ENCODE measurements at places on chromosomes 5 and 9.

DNA sequence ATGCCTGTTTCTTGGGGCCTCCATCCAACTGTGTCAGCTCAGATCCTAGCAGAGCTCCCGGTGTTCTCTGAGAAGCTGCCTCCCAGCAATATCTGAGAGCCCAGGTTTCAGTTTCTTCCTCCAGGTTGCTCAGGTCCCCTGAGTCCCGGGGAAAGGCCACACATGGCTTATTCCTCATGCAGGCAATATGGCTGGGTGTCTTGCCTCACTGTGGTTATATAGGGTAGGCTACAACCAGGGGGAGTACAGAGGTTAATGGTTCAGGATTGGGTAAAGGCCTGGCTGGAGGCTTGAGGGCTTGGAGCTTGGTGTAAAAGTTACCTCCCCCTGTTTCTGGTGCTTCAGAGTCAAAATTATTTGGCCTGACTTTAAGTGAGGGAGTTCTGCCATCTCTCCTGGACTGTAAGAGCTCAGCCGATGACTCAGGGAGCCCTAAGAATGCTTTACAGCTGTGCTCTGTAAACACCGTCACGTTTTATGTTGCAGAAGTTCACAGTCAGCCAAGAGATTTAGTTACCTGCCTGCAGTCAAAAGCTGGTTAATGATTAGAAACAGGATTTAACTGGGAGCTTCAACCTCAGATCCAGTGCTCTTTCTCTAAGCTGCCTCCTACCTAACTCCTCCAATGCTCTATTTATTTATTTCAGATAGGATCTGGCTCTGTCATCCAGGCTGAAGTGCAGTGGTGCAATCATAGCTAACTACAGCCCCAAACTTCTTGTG is 24.3 kb upstream of the UBAP2 start:
- peak; percentile 91 for DNase-seq

GRCh38 chr5:17761326-17761725 is 127.1 kb downstream of the TAF11L14 start:
- no peak for DNase-seq

- DNase-seq, result no peak
These were observed 465.9 kb downstream of the TUSC1 start for GRCh38 chr9:25212361-25212760.

DNA sequence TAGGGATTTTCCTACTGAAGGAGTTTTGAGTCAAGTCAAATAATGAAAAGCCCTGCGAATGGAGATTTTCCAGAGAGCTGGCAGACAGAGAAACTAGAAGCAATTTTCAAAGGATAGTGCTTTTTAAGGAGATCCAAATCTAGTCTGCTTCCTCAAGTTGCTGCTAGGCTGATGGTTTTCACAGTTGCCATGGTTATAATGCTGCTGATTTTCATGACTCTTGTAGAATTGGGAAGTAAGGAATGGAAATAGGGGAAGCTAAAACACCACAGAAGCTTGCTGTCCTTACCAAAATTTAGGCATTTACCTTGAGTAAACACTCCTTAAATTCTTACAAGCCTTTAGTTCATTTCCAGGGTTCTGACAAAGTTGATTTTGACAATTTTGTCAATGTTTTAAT is 30.1 kb upstream of the HAPLN1 start:
- no peak for DNase-seq

GRCh38 chr9:132447346-132447745 is 37.3 kb downstream of the CFAP77 start:
- DNase-seq, result no peak

- no peak for DNase-seq
These were observed 59.0 kb downstream of the MAP1B start for GRCh38 chr5:72166070-72166979.

- DNase-seq, result no peak
These were observed 23.6 kb upstream of the SARDH start for GRCh38 chr9:133761641-133762248.

DNA sequence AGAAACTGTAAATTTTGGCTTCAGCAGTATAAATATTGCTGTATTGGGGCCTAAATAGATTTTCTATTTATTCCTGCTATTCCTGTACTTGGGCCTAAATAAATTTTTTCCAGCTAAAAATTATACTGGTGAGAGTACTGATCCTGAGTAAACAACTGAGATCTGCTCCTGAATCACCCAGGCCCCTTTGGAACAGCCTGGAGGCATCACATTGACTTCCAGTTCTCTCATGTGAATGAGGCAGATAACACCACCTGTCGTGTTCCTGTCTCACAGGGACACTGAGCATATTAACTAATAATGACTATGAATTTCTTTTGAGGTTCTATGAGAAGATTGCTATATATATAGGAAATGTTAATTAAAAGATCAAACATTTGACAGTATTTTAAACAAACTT is 119.5 kb upstream of the PLCXD3 start:
- no peak for DNase-seq

DNA sequence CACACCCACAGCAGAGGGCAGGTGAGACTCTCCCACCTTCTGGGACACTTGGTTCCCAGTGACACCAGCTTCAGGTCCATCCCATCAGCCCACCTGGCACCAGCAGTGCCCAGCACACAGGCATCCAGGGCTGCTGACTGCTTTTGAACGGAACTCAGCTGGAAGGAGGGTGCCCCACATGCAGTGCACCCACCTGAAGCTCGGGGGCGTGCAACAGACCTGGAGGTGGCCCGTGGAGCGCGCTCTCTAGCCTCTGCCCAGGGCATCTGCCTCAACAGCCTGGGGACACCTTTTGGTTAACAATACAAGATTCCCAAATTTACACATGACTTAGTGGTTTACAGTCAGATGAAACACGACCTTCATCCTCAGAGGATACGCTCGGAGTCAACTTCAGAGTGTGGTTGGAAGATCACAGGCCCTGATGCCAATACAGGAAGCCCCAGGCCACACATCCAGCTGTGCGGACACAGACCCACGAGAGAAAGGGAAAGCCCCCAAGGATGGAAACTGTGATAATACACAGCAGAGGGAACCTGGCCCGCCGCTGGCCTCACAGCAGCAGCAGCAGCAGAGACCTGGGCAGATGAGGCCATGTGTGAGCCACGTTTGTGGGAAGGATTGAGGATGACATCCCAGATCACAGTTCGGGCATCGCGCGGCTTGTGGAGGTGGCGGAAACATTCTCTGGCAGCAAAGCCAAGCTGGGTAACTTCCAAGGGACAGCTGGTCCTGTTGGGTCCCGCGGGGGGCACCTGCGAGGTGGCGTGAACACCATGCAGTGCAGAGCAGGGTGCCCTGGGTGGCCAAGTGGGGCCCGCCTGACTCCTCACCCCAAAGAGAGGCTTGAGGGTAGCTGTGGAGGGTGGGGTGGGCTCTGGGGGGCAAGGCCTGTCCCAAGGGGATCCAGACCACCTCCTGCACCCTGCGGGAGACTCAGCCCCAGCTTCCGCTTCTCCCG is 64.0 kb downstream of the SECISBP2 start:
- DNase-seq, result no peak

DNA sequence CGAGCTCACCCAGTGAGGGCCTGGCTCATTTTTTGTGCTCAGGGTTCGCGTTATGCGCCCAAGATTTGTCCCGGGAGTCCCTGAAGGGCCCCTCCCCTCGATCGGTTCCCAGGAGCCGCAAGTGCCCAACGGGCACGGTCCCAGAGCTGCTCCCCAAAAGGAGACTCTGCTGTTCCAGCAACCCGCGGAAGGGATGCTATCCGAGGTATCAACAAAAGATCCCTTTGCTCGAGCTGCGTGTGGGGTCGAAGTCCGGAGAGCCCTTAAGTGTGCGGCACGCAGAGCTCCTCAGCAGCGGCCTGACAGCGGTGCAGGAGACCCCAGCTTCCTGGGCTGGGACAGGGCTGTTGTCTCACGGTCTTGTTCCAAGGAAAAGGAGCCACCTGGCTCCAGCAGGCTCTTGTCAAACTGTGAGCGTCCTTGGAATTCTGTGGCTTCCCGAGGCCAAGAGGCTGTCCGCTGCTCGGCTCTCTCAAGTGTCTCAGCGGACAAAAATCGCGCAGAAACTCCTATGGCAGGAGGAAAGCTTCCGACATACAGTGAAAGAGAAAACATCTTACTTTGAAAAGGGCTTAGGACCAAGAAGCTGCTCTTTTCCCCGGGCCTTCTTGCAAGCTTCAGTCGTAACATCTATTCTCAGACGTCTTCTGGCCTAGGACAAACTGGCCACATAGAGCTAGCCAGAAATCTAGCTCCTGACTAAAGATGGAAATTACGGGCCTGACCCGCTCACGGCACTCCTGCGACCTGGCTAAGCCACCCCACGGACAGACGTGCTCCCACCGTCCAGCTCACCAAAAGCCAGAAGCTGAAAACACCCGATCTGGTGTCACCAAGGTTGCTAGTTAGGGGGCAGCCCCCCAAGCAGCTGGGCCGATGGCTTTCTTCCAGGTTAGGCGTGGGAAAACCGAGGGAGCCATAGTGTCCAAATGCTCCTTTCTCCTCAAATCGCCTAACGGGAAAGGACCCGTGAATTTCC is 2.6 kb upstream of the FOXB2 start:
- DNase-seq, result no peak

GRCh38 chr5:169343766-169344165 is 42.8 kb upstream of the SLIT3 start:
- DNase-seq, result no peak

DNA sequence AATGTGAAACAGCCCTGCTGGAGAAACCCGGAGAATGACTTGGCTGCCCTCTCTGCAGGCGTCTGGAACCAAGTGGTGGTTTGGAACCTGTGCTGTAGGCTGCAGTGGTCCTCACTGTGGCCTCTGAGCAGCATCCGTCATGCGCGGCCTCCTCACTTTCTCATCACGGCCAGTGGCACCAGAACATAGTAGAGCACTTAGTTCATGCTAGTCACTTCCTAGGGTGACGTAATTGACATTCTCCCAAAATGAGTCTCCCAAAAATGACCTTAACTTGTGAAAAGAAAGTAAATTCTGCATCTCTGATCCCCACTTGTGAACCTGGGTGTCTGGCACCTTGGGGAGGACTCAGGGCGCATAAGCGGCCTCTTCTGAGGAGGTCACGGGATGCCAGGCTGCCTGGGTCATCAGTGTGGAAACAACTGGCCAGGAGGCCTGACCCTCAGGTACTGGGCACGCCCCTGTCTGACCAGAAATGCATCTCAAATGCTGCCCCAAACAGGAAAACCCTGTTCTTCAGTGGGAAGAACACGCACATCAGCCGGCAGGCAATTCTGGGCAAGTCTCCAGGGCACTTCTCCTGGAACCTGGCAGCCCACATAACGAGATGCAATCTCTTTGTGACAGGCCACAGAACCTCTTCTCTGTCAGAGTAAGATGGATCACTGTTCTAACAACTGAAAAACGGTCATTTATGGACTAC is 36.6 kb upstream of the SPTLC1 start:
- no peak for DNase-seq

DNA sequence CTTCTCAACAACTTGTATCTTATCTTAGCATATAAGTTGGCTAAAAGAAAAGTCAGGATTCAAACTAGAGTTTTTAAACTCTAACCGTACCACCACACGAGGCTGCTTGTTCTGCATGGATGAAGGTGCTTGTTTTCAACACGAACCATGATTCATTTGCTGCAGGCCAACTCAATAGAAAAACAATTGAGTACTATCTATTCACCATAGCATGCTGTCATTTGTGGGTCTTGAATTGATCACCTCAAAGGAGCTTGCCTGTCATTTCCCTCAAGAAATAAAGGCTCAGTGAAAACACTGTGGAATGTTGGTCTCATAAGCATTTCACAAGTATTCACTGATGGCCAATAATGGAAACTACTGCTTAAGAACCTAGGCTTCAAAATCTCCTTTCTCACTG is 21.0 kb upstream of the GRIA1 start:
- DNase-seq, result no peak

DNA sequence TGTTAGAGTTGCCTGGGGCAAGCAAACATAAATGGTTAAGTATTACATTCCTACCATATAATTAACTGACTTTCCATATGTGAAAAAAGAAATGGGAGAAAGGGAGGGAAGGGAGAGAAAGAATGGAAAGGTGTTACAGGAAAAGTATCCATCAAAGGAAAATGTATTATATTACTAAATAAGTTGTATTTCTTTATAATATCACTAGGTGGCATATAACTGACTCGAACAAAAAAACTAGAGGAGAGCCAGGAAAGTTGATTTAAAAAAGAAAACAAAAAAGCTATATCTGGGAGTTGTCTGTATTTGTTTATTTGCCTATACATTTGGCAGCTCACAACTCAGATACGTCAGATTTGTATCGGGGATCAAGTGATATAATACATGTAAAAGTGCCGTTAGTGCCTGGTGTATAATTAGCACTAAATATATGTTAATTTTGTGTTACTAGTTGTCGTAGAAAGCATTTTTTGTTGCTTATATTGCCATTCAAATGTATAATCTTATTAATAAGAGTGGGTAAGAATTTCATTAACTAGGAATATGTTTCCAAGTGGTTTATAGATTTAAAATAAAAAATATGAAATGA is 59.6 kb upstream of the ADAMTS19 start:
- DNase-seq, result peak; percentile 10

DNA sequence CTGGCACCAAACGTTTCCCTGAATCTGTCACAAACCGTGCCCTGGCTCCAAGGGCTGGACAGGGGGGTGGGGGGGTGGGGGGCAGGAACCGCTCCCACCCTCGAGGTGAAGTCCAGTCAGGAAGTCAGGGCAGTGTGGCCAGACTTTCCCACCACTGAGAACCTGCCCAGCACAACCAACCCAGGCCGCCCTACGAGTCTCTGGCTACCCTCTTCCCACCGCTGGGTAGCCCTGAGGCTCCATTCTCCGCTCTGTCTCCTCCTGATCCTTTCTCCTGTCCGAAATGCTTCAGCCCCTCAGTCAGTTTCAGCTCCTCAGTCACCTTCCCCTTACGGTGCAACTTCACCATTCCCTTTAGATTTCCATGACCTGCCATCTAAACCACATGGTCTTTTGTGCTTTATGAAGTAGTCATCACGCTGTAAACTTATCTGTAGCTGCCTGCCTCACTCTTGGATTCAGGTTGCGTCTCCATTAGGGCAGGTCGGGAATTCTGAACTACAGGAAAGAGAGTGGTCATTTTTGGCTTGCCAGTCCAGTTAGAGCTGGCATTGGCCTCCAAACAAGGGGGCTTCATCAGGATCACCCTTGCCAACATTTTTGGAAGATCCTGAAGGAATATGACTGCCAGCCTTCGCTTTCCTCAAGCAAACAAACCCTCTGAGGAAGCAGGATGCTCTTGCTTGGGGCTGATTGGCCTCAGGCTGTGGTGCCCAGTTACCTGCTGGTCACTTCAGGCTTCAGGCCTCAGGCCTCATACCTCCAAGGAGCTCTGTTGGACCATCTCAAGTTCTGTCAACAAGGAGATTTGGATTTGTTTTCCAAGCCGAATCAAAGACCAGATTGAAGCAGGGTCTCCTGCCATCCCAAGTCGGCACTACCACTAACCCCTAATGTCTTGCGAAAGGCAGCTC is 794 bp upstream of the DCAF12 start:
- DNase-seq, result no peak

DNA sequence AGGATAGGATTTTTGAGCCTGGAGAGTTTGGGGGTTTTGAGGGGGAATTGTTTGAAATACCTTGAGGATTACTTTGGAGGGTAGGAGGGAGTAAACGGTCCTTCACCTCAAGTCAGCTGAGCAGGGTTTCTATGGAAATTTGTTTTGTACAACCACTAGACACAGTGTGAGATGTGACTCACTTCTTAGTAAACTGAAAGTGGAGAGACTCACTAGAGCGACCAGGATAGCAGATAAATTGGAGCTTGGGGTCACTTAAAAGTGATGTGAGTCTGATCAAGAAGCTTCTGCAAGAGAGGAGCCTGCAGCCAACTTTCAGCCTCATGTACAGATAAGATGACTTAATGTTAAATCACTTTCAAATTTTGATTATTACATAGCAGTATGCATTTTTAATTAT is 1945.9 kb upstream of the NUDT12 start:
- peak; percentile 2 for DNase-seq

Measured in kidney glomerular epithelial cell (primary cell).